Heart left ventricle (tissue), 16 donors: ENCODE measurements at places on chromosomes 3 and 15.

GRCh38 chr3:184727357-184728009 lies 15.6 kb upstream of the MAGEF1 start:
- peak; percentile 62 for DNase-seq

DNA sequence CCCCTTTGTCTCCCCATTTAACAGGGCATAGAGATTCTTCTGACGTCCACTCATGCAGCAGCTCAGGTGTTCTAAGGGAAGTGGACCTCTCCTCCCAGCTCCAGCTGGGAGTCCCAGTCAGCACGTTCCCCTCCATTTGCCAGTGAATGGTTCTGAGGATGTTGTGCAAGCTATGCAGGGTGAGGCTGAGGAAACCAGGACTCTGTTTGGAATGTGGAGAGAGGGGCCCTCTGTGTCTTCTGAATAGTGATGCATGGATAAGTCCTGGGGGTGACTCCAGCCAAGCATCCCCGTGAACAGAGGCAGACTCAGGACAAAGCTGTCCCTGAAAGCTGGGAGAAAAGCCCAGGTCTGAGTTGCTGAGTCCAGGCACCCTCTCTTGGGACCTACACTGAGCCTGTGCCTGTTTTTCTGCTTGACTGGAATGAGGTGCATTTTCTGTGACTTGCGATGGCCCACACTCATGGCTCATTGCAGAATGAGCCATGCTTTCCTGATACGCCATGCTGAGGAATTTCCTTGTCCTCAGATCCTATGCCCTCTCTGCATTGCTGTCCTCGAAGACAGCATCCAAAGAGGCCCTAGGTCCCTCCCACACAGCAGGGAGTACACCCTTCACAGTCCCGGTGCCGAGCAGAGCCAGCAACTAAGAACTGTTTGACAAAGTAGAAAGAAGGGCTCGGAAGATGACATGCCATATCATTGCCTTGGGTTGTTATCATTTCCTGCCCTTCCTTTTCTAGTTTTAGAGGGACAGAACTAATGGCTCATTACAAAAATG lies 185.2 kb downstream of the ATP10A start:
- DNase-seq, result no peak

- no peak for DNase-seq
Observed at GRCh38 chr3:15063238-15063637, 1.9 kb downstream of the MRPS25 start.

GRCh38 chr3:190853464-190853863 lies 9.0 kb downstream of the GMNC start:
- DNase-seq, result no peak

DNA sequence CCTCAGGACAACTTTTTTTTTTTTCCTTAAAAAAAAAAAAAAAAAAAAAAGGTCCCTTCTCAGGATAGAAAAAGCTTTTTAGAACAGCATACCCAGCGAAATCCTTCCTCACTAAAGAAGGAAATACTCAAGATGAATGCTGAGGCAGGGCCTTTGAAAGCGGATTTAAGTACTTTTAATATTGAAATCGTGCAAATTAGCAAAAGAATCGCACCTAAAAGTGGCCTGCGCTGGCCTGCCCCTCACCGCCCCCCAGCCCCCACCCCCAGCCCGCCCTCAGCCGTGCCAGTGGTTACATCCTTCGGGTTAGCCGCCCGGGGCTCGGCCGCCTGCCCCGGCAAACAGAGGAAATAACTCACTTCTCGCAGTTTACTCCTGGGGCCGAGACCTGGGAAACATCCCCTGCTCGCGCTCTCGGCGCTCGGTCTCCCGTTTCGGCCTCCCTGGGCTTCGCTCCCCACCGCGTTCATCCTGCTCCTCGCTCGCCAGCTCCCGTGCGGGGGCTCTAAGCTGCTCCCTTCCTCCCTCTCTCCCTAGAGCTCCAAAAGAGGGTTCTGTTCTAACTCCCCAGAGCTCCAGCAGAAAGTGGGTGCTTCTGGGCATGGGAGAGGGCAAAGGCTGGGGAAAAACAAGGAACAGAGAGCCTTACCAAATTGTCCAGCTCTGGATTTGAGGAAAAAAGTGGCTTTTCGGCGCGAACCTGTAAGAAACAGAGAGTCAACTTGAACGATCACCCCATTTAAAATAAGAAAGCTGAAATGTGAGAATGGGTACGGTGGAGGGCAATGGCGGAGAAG lies 5.2 kb downstream of the MEIS2 start:
- DNase-seq, result no peak

- DNase-seq, result peak; percentile 84
Observed at GRCh38 chr3:125141596-125142419, 70.7 kb downstream of the SLC12A8 start.

DNA sequence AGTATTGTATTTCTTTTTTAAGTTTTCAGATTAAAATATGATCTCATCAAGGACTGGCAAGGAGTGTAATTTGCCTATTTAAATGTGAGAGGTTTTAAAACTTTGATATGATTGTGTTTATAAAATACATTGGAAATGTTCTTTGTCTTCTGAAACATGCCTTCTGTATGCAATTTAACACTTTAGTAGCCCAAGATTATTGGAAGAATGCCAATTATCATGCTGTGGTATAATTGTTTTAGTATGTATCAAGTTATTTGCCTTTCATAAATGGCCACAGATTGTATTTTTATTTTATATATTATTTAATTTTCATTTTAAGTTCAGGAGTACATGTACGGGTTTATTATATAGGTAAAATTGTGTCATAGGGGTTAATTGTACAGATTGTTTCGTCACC lies 31.7 kb downstream of the ECT2 start:
- no peak for DNase-seq

DNA sequence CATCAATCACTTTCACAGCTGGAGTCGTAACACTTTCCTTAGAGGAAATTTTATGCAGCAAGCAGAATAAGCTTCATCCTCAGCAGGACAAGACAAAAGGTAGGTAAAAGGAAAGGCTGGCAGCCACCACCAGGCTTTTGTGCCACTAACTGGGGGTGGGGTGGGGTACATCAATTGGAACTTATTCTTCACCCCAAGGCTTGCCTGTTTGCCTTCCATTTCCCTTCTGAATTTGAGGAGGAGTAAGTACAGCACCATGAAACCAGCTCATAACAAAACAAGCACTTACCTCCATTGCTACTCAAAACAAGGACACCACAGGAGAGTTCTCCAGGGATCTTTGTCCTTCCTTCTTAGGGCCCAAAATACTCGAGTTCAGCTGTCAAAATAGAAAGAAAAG lies 296.8 kb downstream of the ARRDC4 start:
- DNase-seq, result no peak

DNA sequence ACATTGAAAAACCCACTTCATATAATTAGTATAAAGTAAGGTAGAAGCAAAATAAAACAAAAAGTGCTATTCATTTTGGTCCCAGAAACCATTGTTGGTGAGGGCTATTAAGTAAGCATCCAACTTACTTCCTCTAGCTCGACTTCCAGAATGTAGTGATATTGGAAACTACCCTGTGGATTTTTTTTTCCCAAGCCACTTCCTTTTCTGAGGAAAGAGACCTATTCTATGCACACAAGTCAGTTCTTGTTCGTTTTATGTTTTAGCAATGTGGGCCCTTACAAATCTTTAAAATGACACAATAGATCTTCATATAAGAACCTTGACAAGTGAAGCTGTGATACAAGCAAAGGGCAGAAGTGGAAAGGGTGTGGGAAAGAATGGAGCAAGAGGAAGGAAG lies 402.0 kb upstream of the TBL1XR1 start:
- DNase-seq, result no peak

- peak; percentile 62 for DNase-seq
Observed at GRCh38 chr15:64717735-64718495, 57.5 kb downstream of the RBPMS2 start.

GRCh38 chr15:45026651-45027190 lies 3.7 kb downstream of the SORD start:
- DNase-seq, result no peak

- no peak for DNase-seq
Observed at GRCh38 chr3:182201456-182202168, 489.9 kb downstream of the SOX2 start.

DNA sequence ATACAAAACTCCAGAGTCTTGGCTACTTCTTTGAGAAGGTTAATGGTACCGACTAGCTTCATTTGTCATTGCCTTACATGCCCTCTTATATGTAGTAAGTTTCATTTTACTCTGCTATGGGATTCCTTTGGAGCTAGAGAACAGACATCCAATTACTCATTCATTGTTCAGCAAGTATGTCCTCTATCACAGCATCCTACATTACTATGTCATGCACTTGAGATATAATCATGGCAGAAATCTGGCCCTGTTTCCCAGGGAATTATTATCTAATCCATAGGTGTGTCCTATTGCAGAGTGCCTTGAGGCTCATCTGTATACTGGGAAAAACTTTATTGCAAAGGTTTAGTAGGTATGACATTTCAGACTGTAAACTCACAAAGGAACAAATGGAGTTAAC lies 333.1 kb upstream of the NECTIN3 start:
- no peak for DNase-seq
